Uterine smooth muscle cell (primary cell): ENCODE measurements at places on chromosomes 1 and 21. TPM values are rescaled to one million over a fixed set of nuclear protein-coding genes. Genes with fewer than 3 reads are reported as not detected.

TINAGL1 gene
- 3.4 and 28.4 TPM in 2 replicates for total RNA-seq

AUNIP gene
- total RNA-seq: 1.7 and 5.6 TPM in 2 replicates

KANK4 gene
- under 0.01 TPM in 1 of 2 replicates, not detected in the other for total RNA-seq

ZNF683 gene
- not detected in 2 replicates for total RNA-seq

CRNN gene
- total RNA-seq: not detected in 2 replicates
